GM04503 (cell line): ENCODE measurements at places on chromosomes 12 and 14.
A peak's percentile ranks its signal among the peaks of the same experiment; 100 is the strongest.

GRCh38 chr12:127355061-127355841 lies 911.7 kb upstream of the TMEM132C start:
- peak; percentile 7 for DNase-seq

- DNase-seq = no peak
These were observed 2.6 kb downstream of the LIN7A start for GRCh38 chr12:80935111-80935510.

- peak; percentile 69 for DNase-seq
These were observed 11.4 kb upstream of the FOS start for GRCh38 chr14:75267141-75267721.

DNA sequence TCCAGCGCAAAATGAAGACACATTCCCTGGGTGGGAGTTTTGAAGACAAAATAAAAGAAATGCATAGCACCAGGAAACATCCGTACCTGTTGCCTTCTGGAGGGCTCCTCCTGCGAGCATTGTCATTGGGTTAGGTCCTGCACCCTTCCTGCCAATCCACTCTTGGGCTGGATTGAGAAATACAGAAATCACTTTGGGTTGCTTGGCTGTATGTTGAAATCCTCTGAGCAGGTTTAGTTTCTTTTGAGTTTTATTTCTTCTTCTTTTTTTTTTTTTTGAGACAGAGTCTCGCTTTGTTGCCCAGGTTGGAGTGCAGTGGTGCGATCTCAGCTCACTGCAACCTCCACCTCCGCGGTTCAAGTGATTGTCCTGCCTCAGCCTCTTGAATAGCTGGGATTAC lies 67.6 kb downstream of the ARF6 start:
- no peak for DNase-seq

DNA sequence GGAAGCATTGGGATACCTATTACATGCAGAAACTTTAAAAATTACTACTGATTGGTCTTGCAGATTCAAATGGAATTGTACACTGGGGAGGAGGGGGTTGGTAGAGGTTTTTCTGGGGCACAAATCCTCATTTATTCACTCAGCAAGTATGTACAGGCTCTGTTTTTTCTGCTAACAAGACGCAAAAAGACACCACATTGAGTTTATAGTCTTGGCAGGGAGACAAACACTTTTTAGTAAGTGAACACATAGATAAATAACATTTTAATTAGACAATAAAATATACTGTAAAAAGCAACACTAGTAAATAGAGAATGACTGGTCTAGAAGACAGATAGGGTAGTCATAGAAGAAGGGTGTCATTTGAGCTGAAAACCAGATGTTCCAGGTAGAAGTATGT lies 23.8 kb downstream of the GLIPR1L2 start:
- peak; percentile 33 for DNase-seq

DNA sequence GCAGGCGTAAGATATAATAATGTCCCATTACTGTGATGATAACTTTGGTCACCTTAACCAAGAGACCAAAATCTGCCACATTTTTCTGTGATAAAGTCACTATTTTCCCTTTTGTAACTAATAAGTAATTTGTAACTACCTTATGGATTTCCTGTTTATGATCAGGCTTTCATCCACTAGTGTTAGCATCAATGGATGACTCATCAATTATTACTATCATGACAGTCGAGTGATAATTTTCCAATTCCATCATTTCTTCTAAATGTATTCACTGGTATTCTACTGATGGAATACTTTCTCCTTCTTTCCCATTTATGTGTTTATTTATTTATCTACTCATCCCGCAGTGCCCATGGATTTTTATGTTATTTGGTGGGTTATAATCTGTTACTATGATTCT lies 148.4 kb downstream of the UNC79 start:
- DNase-seq = no peak

DNA sequence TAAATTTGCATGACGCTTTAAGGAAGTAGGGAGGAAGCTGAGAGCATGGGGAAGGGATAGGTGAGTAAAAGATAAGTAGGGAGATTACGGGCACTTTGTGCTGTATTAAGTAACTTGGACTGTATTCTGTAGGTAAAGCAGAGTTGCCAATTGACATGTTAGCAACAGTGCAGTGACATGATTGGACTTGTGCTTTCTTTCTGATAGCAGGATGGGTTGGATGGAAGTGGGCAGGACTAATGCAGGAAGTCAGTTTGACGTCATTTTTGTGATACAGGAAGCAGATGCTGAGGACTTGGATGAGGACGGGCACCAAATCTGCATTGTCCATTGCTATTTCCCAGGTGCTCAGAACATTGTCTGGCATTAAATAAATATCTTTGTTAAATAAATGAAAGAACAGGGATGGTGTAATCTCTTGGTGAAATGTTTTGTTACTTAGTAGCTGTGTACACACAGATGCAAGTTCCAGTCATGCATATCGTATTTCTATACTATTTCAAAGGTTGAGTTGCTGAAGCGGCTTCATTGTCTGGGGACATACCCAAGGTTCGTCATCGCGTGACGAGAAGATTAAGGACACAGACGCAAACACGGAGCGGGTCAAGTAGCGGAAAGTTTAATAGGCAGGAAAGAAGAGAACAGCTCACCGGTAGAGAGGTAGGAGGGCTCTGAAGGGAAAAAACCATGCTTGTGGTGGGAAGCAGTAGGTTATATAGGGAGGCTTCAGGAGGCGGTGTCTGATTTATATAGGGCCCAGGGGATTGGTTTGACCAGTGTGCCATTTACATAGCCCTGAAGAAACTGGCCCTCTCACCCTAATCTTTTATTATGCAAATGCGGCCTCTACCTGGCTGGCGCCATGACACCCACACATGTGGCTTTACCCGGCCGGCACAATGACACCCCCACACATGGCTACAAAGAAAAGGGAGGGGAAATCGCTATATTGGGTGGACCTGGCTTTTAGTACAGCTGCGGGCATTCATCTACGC lies 30.7 kb downstream of the GUCY2C start:
- no peak for DNase-seq

DNA sequence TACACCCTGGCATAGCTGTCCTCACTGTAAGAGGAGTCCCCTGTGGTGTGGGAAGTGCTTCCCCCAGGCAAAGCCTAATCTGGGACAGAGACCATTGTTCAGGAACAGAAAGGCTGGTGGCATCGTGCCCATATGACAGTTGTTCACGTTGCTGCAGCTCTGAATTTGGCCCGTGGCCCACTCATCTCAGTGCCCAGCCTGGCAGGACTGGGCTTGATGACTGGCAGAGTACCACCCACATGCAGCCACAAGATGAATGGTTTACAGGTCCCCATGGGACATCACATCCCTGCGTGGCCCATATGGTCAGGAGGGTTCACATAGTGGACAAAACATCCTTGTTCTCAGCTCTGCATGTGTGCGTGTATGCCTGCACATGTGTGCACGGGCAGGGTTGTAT lies 17.5 kb downstream of the IQSEC3 start:
- DNase-seq = no peak

- no peak for DNase-seq
These were observed 90.9 kb downstream of the ACTN1 start for GRCh38 chr14:68888025-68888850.

GRCh38 chr14:69595336-69595735 lies 16.1 kb upstream of the SUSD6 start:
- DNase-seq = no peak

DNA sequence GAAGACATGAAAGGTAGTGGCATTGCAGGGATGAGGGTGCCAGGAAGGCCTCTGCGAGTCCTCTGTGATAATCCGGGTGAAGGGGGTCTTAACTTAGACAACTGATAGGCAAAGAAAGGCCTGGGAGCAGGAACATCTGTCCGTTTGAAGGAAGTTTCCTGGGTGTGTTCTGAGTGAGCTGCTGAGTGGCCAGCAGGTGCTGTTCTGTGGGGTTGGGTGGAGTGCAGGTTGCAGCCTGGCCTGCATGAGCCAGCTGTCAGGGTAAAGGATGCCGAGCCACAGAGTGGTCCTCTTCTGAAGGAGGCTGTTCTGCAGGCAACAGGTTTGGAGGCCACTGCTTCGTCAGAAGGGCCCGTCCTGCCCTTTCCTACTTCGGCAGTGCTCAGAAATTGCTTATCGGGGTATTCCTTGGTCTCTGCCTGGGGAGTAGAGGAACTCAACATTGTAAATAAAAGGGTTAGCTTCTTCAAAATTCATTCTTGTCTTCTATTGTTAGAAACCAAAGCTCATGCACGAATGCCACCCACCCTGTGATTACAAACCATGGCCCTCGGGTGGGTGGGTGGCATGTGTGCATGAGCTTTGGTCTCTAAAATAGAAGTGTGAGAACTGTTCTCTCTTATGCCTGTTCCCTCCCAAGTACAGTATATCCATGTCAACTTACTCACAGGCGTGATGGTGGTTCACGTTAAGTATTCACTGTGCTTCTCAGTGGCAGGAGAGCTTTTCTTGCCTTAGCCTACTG lies 118.9 kb downstream of the CHST11 start:
- DNase-seq = no peak

DNA sequence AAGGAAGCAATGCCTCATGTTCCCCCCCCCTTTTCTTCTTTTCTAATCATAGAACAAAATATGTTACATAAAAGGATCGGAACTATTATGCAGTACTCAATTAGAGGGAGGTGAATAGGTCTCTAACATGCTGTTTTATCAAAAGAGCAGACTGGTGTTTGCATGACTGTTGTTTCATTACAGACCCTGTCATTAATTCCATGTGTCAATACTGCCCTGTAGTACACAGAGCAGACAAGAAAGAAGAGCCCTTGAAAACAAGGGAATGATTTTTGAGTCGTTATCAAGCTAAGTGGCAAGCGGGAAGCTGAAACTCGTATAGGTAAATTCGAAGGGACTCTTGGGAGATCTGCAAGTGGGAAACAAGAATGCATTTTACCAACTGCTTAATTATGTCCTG lies 76.9 kb upstream of the TMEM263 start:
- no peak for DNase-seq

DNA sequence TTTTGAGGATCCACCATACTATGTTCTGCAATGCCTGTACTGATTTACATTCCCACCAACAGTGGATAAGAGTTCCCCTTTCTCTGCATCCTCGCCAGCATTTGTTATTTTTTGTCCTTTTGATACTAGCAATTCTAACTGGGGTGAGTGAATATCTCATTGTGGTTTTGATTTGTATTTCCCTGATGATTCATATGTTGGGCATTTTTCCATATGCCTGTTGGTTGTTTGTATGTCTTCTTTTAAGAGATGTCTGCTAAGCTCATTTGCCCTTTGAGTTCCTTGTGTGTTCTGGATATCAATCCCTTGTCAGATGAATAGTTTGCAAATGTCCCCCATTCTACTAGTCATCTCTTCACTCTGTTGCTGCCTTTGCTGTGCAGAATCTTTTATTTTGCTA lies 49.0 kb upstream of the MSRB3 start:
- DNase-seq = peak; percentile 9

DNA sequence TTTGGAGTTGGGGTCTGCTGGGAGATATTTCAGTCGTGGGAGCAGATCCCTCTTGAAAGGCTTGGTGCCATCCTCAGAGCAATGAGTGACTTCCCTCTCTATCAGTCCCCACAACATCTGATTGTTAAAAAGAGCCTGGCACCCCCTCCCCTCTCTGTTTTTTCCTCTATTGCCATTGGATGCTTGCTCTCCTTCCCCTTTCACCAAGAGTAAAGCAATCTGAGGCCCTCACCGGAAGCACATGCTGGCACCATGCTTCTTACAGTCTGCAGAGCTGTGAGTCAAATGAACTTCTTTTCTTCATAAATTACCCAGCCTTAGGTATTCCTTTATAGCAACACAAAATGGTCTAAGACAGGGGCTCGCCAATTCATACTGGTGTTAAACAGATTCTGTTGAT lies 99.1 kb upstream of the CCND2 start:
- DNase-seq = no peak

DNA sequence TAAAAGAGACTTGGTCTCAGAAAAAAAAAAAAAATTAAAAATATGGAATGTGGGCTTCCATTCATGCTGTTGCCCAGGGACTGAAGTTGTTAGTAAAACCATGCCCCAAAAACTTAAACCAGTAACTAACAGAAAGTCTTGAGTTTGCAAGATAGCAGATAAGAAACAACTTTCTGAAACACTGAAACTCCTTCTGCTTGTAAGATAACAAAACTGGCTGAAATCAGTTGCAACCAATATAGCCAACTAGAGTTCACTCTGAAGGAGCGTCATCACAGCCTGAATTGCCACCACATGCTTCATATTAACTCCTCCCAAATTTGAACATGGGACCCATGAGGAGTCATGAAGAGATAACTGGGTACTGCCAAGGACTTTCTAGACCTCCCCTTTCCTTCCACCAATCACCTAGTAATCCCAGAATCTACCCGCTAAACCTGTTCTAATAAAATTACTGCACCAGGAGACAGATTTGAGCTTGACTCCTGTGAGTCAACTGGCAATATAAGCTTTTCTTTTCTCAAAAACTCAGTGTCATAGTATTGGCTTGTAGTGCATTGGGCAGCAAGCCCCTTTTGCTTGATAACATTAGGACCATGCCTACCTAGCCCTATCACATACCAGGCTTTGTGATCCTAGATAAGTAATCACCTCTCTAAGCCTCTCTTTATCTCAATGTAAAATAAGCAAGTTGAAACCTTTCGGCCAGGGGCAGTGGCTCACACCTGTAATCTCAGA lies 53.6 kb downstream of the R3HDM2 start:
- DNase-seq = no peak

- no peak for DNase-seq
These were observed 133.1 kb downstream of the NCOR2 start for GRCh38 chr12:124434354-124434753.

- DNase-seq = no peak
These were observed 15.8 kb downstream of the NOC4L start for GRCh38 chr12:132160016-132160415.

DNA sequence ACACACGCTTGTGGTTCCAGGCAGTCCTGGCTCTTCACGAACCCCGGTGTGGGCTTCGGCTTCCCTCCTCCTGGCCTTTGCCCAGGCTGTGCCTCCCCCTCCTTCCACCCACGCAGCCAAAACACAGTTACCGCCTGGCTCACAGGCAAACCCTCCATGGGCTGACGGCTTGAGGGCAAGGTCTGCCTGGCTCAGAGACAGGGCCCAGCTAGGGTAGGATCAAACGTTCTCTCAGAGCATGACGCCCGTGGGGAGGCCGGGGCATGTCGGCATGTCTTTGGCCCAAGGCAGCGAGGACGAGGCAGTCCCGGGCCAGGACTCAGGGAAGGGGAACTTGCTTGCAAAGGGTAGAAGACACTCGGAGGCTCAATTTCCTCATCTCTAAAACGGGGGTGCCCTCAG lies 2.1 kb downstream of the SLC25A47 start:
- no peak for DNase-seq

DNA sequence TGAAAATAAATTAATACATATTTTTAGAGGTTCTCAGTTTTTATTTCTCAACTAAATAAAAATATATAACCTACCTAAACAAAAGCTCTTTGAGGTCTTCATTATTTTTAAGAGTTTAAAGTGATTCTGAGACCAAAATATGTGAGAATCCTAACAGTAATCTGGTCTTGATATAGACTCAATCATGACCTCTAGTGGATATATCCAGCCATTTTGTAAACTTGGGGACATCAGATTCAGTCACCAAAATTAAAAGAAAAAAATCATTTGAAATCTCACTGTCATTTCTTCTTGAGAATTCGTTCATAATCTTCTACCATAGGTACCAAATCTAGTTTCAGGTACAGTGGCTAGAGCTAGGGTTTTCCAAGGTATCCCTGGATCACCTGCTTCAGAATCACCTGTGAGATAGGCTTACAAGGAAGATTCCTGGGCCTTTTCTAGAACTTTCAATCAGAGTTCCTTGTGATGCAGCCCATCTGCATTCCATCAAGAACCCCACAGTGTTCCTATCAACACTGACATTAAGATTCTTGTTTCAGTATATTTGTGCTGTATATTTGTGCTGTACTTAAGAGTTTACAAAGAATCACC lies 214.9 kb downstream of the ADAMTS20 start:
- no peak for DNase-seq

GRCh38 chr12:96902076-96902475 lies 5.0 kb upstream of the NEDD1 start:
- no peak for DNase-seq

GRCh38 chr12:47824198-47824597 lies 4.5 kb upstream of the HDAC7 start:
- DNase-seq = no peak
